ENCODE measurements at places on chromosomes 6 and 20.

GRCh38 chr20:16438100-16438499, 135.1 kb downstream of the KIF16B start:
- no peak for DNase-seq

- no peak for DNase-seq
Observed at GRCh38 chr6:145277358-145278086, 457.8 kb downstream of the EPM2A start.

DNA sequence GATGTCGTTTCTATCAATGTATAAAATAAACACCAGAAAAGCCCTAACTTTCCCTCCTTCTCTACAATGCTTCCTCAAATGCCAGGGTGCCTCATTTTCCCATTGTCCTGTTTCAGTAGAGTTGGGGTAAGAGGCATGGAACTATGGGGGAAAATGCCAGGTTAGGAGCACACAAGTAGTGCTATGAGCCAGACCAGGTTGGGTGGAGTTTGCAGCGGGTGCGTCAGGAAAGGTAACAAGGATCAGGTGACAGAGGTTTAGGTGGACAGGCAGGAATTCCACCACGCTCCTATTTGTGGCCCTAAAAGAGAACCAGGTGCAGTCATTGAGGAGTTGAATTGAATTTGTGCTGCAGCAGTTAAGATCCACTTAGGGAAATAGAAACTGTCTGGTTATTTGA, 36.5 kb downstream of the SYTL3 start:
- no peak for DNase-seq

GRCh38 chr20:3847429-3847940, 851 bp downstream of the MAVS start:
- no peak for DNase-seq

DNA sequence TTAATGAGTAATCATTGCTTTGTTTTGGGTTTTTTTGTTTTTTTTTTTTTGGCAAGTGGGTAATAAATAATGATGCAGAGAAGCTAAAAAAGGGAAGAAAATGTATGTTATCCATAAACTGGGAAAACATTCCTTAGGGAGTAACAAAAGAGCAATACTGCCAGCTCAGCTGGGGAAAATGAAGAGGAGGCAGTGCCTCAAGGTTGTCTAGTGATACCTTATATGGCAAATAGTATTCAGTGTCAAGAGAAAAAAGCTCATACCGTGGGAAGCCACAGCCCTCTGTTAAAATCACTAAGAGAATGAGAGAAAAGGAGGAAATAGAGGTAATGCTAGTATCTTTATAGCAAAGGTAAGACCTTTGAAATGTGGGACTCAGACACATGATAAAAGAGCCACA, 47.1 kb upstream of the SMLR1 start:
- no peak for DNase-seq

DNA sequence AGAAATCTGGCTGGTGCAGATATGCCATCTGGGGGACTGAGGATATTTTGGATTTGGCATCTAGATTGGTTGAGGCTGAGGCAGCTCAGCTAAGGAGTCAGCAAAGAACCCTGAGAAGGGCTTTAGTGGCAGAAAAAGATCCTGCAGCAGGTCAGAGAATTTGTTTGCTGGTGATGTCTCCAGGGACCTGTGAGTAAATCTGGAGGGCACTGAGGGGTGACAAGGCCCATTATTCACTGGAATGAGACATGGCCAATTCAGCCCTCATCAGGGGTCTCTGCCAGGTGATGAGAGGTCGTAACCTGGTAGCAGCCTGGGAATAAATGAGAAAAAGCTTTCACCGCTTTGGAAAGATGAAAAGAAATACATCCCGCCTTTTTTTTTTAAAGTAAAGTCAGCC, 118.3 kb upstream of the FBXL4 start:
- DNase-seq = no peak

- no peak for DNase-seq
Observed at GRCh38 chr6:62612471-62612870, 326.4 kb upstream of the KHDRBS2 start.

All from activated naive CD4-positive, alpha-beta T cell (primary cell).